ENCODE measurements at places on chromosomes 6 and 20. TPM values are rescaled to one million over a fixed set of nuclear protein-coding genes. Genes with fewer than 3 reads are reported as not detected.

The AGPAT4 gene
- total RNA-seq, result 4.3 TPM

The ADISSP gene
- total RNA-seq, result 15.7 TPM

The PRELID3B gene
- total RNA-seq, result 53.5 TPM

The HS3ST5 gene
- not detected for total RNA-seq

The PSMB9 gene
- 144 TPM for total RNA-seq

The PIM1 gene
- total RNA-seq, result 125 TPM

The FGD2 gene
- 1.5 TPM for total RNA-seq

The HLA-DRB5 gene
- total RNA-seq, result 1.9 TPM

The TBC1D20 gene
- total RNA-seq, result 42.9 TPM

The FAM209B gene
- total RNA-seq, result 2.2 TPM

The UNC5CL gene
- total RNA-seq, result 6.4 TPM

The TCP11 gene
- not detected for total RNA-seq

The PIGU gene
- 18.2 TPM for total RNA-seq

The EEF1E1 gene
- 20.7 TPM for total RNA-seq

The GSS gene
- total RNA-seq, result 41.0 TPM

The ATF6B gene
- 151 TPM for total RNA-seq
